ENCODE measurements at places on chromosomes 3 and 15.

GRCh38 chr3:64685800-64686445 is 1.9 kb downstream of the ADAMTS9 start:
- no peak for DNase-seq

GRCh38 chr15:39864116-39864515 is 56.0 kb downstream of the GPR176 start:
- no peak for DNase-seq

- no peak for DNase-seq
These were observed 32.1 kb downstream of the CLDN18 start for GRCh38 chr3:138042043-138042442.

GRCh38 chr3:58482917-58483636 is 8.8 kb upstream of the KCTD6 start:
- DNase-seq: no peak

- no peak for DNase-seq
These were observed 12.1 kb downstream of the ATP13A3 start for GRCh38 chr3:194474675-194475074.

DNA sequence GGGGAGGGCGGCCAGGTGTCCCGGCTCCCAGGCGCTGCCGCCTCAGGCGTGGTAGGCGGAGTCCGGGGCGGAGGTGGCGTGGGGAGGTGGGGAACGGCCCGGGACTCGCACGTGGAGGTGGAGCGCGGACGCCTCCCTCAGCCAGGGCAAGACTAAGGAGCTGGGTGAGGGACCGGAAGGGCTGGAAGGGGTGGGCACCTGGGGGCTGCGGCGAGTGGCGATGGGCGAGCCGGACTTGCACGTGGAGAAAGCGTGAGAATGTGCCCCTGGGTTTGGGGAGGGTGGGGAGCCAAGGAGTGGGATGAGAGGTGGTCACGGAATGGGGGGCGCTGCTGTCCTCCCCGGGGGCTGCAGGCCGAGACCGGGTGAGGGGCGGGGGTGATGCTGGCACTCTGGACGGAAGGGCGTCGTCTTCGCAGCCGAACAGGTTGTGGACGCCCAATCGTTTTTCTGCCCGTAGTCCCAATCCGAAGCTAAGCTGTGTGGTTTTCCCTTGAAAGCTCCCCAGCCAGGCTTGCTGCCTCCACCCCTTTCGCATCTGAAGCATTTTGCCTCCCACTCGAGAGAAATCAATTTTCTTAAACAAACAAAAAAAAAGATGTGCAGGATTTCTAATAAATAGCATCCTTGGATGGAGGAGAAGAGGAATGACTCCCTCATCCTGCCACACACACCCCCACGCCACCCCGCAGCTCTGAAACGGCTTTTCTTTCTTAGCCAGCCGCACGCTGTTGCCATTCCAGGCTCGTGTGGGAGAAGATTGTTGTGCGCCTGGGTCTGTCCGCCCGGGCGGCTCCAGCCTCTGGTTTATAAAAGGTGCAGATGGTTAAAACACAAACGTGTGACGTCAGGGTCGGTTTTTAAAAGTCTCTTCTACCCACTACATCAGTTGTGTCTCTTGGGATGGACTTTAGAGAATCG is 62.5 kb upstream of the ANKRD28 start:
- DNase-seq: no peak

DNA sequence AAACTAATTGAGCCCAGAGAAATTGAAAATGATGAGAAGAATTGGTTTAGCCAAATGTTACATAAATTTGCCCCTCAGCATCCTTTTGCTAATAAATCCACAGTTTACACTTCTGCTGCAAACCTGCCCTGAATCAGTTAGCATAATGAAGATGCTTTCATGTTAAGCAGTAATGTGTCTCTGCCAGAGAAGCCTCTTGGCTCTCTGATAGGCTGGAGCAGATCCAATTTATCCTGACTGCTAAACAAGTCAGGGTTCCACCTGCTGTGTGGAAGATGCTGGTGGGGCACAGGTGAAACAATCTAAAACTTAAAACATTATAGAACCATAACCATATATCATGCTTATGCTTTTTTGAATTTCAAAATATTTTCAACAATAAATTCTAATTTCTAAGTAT is 946.8 kb downstream of the OTOL1 start:
- DNase-seq: no peak

DNA sequence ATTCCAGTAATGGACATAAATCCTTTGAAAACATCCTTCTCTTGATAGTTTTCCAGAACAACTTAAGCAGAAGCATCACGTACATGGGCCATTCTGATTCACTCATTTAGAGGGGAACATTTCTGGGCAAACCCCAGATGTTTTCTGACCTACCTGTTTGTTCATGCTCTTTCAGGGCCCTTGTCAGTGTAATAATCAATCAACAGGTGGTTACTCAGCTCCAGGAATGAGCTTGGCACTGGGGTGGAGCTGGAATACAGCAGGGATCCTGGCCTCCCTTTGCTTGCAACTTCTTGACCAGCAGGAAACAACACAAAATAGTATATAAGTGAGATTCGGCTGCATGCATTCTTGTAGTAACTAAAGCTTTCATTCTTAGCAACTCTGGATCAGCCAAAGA is 9.2 kb upstream of the UBE2E1 start:
- no peak for DNase-seq

DNA sequence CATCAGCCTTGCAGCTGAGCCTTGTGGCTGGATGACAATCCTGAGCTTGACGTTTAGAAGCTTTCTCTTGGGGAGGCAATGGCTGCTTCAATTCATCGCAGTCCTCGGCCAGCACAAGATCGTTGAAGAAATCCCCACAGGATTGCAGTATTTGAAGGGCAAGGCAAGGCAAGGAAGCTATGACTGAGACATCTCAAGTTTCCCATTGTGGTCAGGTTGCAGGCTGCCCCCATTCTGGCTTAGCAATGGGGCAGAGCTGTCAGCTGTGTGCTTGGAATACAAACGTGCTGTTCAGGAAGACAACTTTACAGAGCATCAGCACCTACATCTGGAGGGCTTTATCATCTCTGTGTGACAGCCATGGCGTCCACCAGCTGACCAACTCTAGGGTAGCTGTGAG is 275.9 kb upstream of the TBL1XR1 start:
- no peak for DNase-seq

- DNase-seq: no peak
These were observed 30.4 kb downstream of the CHRNA7 start for GRCh38 chr15:32060706-32061105.

DNA sequence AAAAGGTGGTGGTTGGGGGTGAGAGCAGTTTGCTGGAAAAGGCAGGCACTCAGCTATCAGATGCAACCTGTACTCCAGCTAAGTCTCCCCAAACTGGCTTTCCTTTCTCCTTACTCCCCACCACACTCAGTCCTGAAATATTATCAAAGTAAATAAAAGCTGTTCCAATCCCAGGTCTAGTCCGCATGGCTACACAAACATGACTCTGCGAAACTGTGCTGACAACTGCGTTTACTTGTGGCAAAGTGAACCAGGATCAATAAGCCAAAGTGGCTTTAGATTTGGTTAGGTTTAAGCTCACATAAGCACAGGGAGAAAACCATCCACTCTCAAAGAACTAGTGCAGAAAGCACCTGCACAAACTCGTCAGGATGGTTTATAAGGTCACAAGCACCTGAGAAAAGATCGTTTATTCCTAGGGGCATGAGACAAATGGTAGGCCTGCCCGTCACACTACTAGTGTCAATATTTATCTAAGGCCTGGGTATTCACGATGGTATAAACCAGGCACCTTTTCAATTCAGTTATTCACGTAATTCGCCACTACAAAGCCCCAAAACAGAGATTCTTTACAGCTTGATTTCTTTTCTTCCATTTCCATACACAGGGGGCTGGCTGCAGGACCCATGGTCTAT is 25.3 kb downstream of the LRIG1 start:
- DNase-seq: no peak

GRCh38 chr3:120506828-120507774 is 56.3 kb upstream of the FSTL1 start:
- DNase-seq: no peak

DNA sequence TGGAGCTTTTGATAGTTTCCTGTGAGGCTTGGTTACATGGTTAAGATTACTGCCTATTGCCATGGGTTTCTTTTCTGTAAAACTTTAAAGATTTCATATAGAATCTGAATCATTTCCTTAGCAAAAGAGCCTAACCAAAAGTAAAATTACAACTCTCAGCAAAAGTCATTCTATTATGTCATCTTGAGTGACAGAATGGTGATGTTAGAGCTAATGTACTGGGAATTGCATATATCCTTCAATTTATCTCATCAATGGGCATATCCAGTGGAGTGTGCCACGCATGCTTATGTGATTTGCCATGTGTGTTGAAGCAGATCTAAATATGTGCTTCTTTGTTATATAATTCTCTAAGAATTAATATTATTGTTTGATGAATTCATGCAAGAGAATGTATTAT is 212.1 kb downstream of the ROBO1 start:
- DNase-seq: no peak

- no peak for DNase-seq
These were observed 11.7 kb upstream of the ZNF774 start for GRCh38 chr15:90340345-90340744.

DNA sequence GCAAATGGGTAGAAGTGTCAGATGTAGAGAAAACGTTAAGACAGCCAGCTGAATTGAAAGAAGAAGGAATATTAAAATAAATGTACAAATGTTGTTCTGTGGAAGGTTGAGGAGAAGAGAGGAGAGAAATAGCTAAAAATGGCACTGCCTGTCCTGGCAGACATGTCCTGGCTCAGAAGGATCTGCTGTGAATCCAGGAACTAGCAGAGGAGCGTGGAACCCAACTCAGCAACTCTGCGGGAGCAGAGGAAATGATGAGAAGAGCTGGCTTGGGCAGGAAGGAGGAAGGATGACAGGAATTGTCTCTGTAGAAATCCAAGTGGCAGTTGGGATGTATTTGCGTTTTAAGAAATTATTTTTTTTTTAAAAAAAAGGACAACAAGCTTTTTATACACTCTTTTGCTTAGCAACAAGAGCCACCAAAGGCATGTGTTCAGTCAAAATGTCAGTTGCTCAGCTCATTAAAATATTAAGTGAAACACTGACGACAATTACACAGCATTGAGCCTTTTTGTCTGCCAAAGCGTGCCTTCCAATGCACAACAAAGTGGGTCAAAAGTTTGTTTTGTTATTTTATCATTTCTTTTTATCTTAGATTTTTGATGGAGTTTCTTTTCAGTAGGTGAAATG is 16.1 kb downstream of the NANOGP8 start:
- DNase-seq: no peak

GRCh38 chr3:58452176-58452575 is 18.5 kb upstream of the PDHB start:
- DNase-seq: no peak

DNA sequence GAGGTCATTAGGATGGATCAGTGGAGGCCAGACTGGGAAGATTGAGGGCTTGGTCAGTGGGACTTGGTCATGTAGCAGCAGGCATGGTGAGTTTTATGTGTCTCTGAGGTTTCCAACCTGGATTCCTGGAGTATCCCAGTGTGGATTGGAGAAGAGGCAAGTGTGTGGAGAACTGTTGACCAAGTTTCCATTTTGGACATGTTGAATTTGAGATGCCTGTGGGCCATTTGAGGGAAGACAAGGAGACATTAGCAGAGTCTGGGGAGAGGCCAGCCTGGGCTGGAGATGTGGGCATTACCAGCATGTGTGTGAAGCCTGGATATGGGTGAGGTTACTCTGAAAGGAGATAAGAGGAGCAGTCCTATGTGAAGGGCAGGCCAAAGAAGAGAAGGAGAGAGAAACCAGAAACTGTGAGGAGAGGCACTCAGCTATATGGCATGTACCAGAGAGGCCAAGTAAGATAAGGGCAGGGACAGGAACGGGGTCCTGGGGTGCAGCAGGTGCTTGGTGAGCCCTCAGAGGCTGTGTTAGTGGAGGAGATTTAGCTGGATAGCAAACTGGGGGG is 4.3 kb downstream of the SLC25A38 start:
- no peak for DNase-seq

- no peak for DNase-seq
These were observed 14.7 kb downstream of the SKIC8 start for GRCh38 chr15:78284758-78285157.

DNA sequence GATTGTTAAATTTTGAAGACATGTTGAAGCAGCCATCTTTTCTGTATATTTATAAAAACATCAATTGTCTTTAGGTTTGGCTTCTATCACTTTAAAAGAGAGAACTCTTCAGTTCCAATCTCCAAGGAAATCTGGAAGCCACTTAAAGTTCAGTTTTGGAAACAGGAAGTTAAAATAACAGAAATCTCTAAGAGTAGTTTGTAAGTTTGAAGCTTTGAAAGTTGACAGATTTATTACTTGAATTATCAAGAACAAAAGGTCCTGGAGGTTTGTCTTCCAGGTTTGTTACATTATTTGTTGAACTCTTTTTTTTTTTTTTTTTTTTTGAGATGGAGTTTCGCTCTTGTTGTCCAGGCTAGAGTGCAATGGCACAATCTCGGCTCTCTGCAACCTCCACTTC is 30.0 kb downstream of the RNF111 start:
- no peak for DNase-seq

DNA sequence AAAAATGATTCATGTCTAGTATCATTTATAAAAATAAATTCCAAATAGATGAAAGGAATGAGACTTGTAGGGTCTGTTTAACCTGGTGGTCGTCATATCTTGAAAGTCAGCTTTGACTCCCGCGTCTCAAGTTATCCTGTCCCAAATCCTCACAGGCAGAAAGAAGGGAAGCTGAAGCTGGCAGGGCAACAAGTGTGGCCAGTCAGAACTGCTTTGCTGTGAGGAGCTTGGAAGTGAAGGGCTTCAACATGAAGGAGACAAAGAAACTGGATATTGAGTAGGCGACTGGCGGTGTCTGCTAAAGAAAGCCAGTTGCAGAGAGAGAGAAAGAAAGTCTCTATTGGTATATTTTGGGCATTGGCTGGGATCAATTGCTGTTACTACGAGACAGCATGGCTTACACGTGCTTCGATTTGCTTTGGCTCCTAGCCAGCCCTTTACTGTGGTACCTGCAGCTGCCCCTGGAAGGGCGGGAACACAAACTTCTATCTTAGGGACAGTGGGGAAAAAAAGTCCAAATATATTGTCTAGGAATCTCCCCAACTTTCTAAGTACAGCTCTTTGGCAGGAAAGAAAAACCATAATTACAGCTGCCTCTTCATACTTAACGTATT is 107.2 kb downstream of the CHST2 start:
- DNase-seq: no peak

- DNase-seq: no peak
These were observed 54.2 kb downstream of the CCDC54 start for GRCh38 chr3:107431246-107432012.

DNA sequence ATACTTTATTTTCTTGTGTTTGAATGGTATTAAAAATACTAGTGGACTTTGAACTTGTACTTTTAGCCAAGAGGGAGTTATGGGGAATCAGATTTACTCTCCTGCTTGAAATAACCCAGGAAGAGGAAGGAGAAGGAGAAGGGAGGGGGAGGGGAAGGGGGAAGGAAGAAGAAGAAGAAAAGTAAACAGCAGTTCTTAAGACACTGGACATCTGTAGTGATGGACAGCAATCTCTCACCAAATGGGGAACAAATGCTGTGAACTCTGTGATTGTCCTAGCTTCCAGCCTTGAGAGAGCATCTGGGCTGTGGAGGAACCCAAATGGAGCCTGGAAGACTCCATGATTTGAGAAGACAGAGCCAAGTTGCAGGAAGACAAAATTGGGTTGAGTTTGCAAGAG is 52.0 kb downstream of the VPS8 start:
- DNase-seq: no peak

All from stimulated activated CD8-positive, alpha-beta memory T cell treated with anti-CD3 and anti-CD28 coated beads, Interleukin-7, amount 100 ng/mL, for 1 hour (primary cell).